SK-N-SH (cell line): ENCODE measurements at places on chromosomes 13 and 19.

DNA sequence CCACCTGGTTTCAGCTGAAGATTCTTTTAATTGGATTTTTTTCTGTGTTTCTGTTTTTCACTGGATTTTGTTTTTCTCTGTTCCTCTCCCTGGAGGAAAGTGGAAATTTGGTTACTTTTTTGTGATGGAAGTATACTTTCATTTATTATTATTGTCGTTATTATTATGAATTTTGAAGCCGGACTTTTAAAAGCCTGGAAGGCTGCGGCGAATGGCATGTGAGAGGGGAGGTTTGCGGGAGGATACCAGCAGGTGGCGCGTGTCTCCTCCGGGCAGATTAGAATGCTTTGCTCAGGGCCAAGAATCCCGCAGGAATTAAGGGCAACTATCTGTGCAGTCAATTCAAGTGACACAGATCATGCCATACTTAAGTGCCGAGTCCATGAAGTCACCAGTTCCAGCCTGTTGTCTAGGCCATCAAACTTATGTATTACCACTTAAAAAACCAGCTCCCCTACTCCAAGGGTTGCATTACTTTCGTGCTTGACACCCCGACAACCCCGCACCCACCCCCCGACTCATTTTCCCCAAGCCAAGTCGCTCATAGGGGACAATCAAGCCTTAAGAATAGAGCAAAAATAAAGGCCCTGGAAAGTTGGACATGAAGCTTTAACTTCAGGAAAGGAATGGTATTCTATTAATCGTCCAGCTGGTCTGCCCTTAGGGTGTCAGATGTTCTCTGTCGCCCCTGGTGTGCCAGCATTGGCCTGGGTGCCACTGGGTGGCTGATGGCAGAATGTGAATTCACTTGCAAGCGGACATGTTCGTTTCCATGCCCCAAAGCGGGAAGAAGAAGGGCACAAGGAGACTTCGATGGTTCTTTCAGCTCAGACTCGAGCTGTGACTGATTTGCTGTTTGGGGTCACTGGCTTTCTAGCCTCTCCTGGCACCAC lies 1.3 kb upstream of the LRCH1 start:
- DNase-seq = peak; percentile 65

DNA sequence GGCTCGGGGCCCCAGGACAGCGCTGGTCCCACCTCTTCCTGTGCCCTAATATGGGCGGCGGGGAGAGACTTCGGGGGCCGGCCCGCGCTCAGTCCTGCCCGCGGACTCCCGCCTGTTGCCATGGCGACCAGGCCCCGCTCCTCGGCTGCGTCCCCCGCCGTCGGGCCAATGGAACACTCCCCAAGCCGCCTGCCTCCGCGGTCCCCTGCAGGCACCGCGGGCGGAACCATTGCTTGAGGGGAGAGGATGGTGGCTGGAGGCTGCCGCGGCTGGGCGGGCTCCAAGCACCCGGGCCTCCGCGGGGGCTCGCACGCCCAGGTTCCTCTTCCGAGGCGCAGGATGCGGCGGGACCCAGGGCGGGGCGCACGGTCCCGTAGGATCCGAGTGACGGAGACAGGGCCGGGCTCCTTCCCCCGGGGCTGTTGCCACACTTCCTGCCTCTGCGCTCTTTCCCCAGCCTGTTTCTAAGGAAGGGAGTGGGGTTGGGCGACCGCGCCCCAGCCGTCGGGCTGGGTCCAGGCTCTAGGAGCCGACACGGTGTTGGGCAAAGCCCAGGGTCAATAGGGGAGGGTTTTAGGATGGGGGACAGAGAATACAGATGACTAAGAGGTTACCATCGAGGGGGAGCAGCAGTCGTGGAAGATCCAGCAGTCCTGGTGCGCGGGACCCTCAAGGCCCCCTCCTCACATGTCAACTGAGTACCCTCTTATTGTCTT lies 1.2 kb upstream of the JUNB start:
- DNase-seq = peak; percentile 92

- peak; percentile 83 for DNase-seq
Measured at GRCh38 chr13:114097893-114098688, 34.3 kb downstream of the RASA3 start.

- no peak for DNase-seq
Measured at GRCh38 chr19:29381353-29382203, 144.2 kb upstream of the VSTM2B start.

DNA sequence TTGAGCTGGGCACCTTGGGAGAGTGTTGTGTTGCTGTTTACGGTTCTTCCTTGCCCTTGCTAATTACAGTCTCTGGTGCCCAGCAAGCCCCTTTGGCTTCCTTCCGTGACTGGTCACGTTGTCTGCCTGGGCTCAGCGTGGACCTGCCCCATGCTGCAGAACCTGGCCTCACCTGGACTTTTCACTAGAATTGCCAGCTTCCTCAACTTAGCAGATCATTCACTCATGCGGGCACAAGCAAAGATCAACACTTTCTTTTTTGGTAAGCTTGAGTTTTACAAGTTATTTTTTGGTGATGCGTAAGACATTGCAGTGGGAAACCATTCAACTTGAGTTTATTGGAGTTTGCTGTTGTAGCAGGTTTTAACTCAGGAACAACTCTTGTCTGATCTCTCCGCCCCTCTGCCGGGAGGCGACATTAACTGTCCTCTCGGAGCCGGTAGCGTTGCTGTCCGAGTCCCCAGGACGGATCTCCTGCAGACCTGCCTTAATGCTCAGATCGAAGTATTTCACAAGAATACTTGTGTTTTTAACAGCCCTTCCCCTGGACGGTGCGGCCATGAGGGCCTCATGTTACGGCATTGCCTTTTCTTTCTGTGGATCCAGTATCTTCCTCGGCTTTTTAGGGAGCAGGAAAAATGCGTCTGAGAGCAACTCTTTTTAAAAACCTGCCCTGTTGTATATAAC lies 15.7 kb upstream of the TEX29 start:
- no peak for DNase-seq

DNA sequence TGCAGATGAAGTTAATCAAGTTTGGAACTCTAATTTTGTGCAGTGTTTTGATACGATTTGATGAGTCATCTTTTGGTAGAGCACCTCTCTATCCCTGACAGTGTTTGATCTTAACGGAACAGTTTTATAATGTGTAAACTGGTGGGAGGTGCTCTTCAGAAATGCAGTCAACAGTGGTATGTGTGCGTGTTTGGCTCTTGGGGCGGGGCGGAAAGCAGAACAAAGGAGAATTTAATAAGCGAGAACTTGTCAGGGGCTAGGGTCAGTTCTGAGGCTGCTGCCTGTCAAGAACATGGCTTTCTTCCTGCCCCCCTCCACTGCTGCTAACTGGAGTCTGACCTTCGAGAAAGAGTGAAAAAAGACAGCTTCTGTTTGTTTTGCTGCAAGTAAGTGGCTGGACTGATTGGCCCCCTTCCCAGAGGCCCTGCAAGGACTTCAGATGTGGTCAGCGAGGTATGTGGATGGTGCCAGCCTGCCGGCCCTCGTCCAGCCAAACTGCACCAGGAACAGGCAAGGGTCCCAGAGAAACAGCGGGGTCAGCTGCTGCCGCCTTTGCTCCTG lies 40.8 kb downstream of the BBC3 start:
- DNase-seq = peak; percentile 46

DNA sequence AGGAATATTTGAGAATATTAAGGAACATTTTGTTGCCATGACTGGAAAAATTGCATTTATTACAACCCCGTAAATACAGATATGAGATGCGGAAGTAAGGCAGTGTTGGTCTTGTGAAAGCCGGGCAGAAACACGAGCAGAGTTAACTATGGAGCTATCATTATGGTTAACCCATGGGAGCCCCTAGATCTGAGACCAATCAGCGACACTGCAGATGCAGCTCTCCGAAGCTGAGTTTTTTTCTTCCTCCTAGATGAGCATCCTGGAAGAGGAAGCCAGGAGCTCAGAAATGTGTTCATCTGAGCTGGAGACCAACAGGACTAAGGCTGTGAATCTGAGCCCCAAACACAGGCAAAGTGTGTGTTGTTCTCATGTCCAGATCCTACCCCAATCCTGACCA lies 123.0 kb upstream of the KL start:
- DNase-seq = no peak

DNA sequence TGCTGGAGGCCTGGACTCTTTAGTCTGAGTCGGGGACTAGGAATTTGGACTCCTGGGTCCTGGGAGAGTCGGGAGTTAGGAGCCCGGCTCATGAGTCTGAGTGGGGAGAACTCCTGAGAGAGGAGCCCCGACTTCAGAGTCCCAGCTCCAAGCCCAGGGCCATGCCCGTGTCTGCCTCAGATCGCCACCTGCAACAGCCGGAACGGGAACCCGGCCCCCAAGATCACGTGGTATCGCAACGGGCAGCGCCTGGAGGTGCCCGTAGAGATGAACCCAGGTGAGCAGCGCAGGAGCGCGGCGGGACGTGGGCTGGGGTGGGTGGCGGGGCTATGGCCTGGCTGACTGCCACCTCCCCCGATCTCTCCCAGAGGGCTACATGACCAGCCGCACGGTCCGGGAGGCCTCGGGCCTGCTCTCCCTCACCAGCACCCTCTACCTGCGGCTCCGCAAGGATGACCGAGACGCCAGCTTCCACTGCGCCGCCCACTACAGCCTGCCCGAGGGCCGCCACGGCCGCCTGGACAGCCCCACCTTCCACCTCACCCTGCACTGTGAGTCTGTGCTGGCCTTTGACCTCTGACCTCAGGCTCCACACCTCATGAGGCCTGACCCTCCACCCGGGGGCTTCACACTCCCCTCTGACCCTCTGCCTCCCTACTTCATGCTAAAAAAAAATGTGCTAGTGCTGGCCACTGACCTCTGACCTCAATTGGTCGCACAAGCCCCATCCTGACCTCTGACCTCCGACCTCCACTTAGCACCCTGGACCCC lies 4.4 kb downstream of the BCAM start:
- no peak for DNase-seq

- no peak for DNase-seq
Measured at GRCh38 chr19:55094456-55095259, 19.0 kb downstream of the EPS8L1 start.

- no peak for DNase-seq
Measured at GRCh38 chr19:47141695-47142094, 11.1 kb downstream of the SAE1 start.

DNA sequence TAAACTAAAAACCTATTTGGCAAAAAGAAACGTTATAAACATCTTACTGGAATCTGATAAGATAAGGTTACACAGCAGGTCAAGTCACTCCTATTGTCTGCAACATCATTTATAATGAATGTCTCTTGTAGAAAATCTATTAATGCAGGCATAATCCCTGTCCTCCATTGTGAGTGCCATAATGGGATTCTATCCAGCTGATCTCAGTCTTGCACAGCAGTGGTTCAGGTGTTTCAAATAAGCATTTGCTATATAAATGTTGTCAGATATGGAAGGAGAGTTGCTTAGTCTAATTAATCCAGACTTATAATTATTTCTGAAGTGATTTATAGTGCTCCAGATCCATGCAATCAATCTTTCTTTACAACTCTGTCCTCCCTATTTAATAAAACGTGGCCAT lies 186.5 kb upstream of the ATXN8OS start:
- DNase-seq = no peak

DNA sequence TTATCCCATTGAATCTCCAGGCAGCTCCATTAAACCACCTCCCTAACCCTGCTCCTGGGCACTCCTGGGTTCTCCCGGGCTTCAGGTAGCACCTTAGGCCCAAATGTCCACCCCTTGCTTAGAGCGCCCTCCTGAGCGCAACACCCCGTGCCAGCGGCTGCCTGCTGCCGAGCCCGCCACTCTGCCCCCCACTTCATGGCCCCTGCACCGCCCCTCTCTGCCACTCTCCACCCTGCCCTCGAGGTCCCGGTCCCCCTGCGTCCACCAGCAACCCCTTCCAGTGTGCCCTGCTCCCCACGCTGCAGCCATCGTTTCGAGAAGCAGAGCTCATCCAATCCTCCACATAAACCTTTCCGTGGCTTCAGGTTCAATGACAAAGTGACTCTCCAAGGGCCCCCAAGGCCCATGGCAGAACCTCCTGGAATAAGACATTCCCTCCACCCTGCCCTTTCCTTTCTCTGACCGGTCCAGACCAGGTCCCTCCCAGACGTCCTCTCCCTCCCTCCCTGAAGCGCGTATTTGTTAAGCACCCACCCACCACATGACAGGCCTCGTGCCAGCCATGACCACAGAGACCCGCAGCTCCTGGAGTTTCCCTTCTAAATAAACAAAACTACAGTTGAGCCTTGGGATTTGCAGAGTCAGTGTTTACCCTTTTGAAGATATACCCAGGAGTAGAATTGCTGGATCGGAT lies 66.6 kb downstream of the ARHGEF18 start:
- DNase-seq = no peak

DNA sequence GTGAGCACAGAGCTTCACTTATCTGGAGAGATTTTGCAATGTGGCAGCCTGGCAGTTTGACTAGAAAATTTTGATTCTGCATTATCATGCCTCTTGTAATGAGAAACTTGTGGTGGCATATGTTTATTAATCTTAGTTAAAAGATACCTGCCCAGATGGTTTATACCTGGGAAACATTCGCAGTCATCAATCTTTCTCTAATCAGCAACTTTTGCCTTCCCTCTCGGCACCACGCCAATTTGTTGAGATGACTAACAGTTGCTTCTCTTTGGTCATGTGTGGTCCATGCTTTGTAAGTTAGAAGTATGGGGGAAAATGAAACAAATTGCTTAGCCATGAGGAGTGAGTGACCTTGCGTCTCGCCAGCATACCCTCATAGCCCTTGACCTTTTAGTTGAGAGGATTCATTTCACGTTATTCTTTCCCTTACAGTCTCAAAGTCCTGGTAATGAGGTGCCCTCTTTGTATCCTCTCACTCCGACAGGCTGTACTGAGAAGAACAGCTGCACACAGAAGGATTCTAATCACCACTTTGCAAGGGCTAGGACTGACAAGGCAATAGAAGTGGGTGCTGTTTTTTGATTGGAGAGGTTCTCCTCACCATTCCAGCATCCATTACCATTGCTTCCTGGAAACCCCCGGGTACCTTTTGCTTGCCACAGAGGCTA lies 201.4 kb downstream of the OXGR1 start:
- DNase-seq = no peak

DNA sequence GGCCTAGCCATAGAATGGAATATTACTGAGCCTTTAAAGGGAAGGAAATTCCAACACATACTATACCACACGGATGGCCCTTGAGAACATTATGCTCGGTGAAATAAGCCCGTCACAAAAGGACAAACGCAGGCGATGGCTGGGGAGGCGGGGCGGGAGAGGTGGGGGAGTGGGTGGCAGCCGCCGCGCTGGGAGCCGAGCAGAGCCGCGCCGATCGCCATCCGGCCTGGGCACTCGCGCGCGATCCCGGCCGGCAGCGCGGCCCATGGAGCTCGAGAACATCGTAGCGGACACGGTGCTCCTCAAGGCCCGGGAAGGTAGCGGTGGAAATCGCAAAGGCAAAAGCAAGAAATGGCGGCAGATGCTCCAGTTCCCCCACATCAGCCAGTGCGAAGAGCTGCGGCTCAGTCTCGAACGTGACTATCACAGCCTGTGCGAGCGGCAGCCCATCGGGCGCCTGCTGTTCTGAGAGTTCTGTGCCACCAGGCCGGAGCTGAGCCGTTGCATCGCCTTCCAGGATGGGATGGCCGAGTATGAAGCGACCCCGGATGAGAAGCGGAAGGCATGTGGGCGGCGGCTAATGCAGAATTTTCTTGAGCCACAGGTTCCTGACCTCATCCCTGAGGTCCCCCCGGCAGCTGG lies 140.1 kb downstream of the ZDHHC20 start:
- DNase-seq = no peak

DNA sequence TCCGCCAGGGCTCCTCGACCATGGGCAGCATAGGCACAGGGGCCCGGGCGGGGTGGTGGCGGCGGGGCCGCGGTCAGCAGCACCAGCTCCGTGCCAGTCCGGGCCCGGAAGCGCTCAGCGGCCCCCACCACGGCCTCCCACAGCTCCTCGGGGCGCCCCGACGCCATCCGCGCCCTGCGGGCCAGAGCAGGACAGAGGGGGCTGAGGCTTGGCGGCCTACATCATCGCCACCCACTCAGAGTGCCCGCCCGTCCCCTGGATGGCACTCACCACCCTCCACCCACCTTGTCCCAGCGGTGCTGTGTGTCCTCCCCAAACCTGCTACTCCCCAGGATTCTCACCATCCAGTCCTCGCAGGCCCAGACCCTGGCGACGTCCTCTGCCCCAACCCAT lies 4.0 kb downstream of the AKT1S1 start:
- no peak for DNase-seq
